ENCODE measurements at places on chromosomes 5 and 9.

DNA sequence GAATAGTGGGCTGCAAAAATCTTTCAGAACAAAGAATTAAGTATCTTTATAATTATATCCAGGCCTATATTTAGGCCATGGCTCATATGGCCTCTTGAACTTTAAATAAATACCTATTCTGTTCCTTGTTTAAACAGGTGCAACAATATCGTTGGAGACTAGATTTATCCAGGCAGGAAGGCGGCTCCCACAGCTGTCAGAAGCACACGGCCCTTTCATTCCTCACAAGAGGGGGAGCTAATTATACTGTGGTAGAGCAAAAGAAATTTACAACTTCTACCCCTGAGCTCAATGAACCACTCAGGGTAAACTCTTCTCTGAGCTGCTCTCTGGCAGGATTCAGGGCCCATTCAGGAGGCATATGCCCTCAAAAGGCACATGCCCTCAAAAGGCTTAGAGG, 31.3 kb downstream of the TMEM174 start:
- peak; percentile 84 for DNase-seq

DNA sequence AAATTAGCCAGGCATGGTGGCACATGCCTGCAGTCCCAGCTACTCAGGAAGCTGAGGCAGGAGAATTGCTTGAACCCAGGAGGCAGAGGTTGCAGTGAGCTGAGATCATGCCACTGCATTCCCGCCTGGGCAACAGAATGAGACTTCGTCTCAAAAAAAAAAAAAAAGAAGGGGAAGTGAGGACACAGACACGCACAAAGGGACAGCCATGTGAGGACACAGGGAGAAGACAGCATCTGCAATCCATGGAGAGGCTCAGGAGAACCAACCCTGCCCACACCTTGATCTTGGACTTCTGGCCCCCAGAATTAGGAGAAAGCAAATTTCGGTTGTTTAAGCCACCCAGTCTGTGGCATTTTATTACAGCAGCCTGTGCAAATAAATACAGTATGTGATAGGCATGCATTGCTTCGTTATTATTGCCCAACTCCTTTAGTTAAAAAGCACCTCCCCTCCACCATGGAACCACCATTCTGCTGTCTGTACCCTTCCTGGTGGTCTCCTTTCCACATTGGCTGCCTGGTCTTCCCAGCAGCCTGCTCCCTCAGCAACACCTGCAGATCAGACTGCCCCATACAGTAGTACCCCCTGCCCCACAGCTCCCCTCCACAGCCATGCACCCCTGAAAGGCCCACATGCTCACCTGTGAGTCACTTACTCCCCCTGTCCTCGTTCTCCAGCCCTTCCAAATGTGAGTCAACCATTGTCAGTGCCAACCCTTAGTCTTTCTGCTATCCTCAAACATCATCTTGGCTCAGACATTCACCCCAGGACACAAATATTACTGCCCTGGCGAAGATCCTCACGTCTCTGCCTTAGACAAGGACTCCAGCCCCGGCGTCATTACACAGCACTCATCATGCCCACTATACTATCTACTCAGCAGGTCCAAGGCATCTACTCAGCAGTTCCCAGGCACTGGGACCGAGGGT, 128.8 kb downstream of the ROR2 start:
- no peak for DNase-seq

DNA sequence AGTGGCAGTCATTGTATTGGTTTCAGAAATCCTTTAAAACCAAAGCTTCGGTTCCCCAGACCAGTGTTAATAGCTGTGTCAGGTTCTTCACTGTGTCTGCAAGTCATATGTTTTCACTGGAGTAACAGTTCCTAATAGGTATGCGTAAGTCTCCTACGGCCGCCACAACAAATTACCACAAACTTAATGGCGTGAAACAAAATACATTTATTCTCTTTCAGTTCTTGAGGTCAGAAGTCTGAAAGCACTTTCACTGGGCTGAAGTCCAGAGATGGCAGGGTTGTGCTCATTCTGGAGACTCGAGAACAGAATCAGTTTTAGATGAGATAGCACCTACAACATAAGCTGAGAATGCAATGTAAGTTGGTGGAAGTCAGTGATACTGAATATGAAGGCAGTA, 556.2 kb downstream of the TLE4 start:
- no peak for DNase-seq

DNA sequence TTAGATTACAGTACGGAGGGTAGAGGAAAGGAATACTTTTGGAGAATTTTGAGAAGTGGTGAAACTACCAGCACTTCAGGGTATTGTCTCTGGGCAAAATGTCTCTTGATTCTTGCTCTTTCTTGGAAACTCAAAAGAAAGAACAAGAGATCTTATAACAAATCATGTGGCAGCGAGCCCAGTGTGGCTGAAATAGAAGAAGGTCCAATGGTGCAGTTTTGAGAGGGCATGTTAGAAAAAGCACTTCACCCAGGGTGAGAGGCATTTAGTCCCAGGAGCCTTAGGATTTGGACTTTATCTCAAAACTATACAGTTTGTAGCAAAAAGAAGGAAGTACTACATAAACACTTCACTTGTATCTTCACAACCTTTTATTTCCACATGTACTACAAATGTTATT, 39.4 kb downstream of the NNT start:
- no peak for DNase-seq

DNA sequence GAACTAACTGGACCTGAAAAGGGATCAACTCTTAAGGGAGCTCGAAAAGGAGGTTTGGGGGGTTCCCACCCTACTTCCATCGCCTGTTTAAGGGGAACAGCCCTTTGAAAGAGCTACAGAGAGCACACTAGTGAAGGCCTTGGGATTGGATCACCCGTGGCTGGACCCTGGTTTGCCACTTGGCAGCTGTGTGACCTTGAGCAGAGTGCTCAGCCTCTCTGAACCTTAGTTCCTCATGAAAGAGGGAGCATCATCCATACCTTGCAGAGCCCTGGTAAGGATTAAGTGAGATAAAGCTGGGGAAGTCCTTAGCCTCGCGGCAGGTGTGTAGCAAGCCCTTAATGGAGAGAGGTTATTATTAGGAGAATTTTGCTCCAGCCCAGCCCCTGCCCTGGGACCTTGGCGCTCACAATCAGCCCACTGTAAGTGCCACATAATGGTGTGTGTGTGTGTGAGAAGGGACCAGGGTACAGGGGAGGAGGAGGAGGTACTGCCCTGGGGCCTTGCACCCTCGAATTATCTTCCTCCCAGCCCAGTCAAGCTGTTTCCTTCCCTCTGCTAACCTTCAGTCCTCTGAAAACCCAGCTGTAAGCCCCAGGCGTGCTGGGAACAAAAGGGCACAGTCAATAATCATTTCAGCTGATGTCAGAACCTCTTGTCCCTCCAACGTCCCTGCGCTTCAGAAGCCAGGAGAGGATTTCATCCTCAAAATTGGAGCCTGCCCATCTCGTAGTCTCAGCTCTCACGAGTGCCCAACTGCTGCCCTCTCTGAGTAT, 42.9 kb downstream of the FOXI1 start:
- DNase-seq: no peak

DNA sequence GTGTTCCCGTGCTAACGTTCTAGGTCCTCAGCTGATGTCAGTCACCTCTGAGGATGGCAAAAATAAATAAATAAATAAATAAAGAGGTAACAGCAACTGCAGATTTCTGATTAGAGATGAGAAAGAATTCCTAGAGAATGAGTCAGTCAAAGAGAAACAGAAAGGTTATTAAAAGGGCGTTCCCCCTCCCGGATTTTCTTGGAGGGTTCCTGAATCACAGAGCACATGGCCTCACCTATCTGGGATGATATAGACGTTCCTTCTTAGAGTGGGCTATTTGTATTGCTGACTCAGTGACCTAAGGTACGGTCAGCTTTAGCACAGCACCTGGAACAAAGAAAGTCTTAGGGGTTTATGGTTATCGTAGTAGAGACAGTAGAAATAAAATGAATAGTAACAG, 30.6 kb downstream of the HTR4 start:
- no peak for DNase-seq

- no peak for DNase-seq
Observed at GRCh38 chr5:149326611-149327010, 18.7 kb upstream of the GRPEL2 start.

DNA sequence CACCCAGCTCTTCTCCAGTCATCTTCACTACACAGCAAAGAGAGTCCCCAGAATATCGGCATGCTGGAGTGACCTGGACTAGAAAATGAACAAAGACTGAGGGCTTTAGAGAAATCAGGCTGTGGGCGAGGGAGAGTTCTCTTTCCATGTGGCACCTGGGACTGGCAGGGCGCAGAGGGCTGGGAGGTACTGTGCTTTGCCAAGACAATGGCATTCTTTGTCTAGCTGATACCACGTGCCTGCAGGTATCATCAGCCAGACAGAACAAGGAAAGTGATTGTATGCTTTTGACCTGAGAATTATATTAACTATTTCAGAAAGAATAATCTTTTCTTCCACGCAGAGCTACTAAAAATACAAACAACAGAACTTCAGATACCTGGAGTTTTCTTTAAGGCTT, 30.5 kb downstream of the DDX31 start:
- no peak for DNase-seq

- no peak for DNase-seq
Observed at GRCh38 chr9:129395633-129396364, 217.7 kb upstream of the IER5L start.

- peak; percentile 8 for DNase-seq
Observed at GRCh38 chr5:102583276-102584124, 84.7 kb upstream of the SLCO6A1 start.
